ENCODE measurements at places on chromosomes 4 and X.

DNA sequence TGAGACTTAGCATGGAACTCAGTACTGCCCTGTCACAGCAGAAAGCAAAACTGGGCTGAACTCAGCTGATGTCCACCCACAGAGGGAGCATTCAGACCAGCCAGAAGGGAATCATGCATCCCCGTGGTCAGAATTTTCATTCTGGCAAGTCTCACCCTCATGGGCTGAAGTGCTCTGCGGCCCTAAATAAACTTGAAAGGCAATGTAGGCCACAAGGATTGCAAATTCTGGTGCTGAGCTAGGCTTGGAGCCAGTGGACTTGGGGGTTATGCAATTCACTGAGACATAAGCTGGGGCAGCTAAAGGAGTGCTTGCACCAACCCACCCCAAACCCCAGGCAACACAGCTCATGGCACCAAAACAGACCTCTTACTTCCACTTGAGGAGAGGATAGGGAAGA, 494.1 kb downstream of the GABRG1 start:
- DNase-seq, result no peak

GRCh38 chrX:104195489-104196084, 29.3 kb downstream of the FAM199X start:
- DNase-seq, result no peak

GRCh38 chrX:93874554-93874953, 200.5 kb downstream of the FAM133A start:
- DNase-seq, result no peak

DNA sequence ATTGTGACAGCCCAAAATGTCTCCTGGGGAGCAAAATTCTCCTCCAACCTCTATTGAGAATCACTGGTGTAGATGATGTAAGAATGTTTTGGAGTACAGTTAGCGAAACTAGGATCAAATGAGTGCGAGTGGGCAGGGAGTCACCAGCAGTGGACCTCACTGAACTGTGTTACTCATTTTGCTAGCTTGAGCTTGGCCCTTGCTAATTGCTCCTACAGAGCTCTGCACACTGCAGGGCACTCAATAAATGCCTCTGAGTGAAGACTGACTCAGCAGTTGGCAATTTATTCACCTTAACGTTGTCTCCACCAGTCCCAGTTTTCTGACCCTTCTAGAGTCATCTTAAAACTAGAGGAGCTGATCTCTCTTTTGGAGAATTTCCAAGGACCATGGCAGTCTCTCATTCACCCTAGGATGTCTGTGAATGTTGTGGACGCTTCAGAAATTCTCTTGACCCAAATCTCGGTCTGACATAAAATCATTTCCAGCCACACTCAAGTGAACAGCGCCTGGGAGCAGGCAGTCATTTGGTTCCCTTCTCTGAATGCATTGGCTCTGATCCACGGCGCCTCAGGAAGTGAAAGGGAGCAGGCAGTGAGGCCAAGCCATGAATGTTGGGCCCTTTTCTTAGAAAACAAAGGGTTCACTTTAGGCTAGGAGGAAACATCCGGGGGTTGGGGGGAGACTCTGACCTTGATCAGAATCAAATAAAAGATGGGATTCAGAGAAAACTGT, 148.1 kb downstream of the NWD2 start:
- DNase-seq, result no peak

GRCh38 chr4:35912174-35912573, 332.1 kb downstream of the ARAP2 start:
- no peak for DNase-seq
